Retinal pigment epithelial cell (primary cell): ENCODE measurements at places on chromosomes 12 and 14.

DNA sequence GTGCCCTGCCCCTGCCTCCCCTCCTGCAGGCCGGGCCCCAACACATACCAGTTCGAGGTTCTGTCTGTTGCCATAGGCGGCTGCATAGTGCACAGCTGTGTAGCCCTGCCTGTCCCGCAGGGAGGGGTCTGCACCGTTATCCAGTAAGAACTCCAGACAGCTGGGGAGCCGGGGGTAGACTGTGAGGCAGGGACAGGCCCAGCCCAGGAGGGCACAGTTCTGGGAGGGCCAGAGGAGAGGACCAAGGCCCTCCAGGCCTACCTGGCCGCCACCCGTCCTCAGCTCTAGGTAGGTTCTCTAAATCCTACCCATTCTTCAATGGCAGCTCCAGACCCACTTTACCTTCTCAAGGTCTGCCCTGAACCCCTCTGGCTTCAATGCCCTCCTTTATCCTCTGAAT lies 9.5 kb downstream of the ANKRD52 start:
- no peak for DNase-seq

- no peak for DNase-seq
These were observed 37.1 kb downstream of the CLIP1 start for GRCh38 chr12:122385171-122386016.

DNA sequence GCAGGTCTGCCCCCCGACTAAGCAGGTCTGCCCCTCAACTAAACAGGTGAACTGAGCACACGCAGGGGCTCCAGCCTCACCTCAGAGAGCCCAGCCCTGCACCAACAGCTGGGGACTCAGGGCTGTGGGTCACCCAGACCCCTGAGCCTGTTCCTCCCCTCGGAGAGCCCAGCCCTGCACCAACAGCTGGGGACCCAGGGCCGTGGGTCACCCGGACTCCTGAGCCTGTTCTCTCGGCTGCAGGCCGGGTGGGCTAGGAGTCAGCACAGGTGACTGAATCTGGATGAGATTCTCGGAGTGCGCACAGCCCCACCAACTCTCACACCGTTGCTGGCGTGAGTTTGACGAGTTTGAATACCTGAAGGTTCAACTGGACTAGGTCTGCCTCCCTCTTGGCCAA lies 20.3 kb upstream of the ANKLE2 start:
- no peak for DNase-seq

GRCh38 chr12:57657744-57658143 lies 24.7 kb upstream of the B4GALNT1 start:
- peak; percentile 13 for DNase-seq

GRCh38 chr14:81535396-81536164 lies 1.9 kb upstream of the SEL1L start:
- no peak for DNase-seq

DNA sequence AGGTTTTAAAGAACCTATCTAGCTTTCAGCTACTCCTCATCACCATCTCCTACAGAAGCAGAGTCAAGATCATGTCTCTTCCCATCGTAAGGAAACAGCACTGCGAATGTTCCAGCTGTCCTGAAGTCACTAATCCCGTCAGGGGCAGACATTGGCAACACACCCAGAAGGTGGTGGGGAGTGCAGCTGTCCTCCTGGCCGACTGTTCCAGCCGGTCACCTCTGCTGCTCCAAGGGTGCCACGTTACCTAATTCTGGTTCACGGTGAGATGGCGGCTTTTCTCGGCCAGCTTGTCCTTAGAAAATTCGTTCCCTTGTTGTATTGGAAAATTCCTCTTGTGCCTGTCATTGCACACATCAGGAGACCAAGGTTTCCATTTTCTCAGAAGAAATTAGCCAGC lies 196.2 kb downstream of the ZFP36L1 start:
- no peak for DNase-seq

DNA sequence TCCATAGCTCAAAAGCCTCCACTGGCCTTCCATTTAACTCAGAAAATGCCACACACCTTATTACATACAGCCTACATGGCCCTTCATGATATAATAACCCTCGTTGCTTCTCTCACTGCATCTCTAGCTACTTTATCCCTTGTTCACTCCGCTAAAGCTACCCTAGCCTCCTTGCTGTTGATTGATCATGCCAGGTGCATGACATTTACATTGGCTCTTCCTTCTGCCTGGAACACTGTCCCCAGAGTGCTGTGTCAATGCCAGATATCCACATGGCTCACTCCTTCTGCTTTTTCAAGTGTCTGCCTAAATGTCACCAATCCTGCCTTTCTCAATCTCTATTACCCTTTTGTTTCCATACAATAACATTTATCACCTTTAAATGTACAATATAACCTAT lies 58.3 kb downstream of the CAND1 start:
- DNase-seq: no peak

GRCh38 chr14:45145214-45145613 lies 9.5 kb downstream of the FANCM start:
- no peak for DNase-seq

GRCh38 chr14:75609606-75610475 lies 31.4 kb downstream of the FLVCR2 start:
- no peak for DNase-seq

GRCh38 chr12:50234347-50234746 lies 49.0 kb downstream of the LIMA1 start:
- DNase-seq: no peak
